Activated effector memory CD4-positive, alpha-beta T cell treated with Interleukin-2 at 50 U/mL for 16 hours (primary cell): ENCODE measurements at places on chromosomes 11 and 22.
A peak's percentile ranks its signal among the peaks of the same experiment; 100 is the strongest.

- no peak for DNase-seq
Measured at GRCh38 chr11:90204832-90205646, 17.8 kb downstream of the CHORDC1 start.

DNA sequence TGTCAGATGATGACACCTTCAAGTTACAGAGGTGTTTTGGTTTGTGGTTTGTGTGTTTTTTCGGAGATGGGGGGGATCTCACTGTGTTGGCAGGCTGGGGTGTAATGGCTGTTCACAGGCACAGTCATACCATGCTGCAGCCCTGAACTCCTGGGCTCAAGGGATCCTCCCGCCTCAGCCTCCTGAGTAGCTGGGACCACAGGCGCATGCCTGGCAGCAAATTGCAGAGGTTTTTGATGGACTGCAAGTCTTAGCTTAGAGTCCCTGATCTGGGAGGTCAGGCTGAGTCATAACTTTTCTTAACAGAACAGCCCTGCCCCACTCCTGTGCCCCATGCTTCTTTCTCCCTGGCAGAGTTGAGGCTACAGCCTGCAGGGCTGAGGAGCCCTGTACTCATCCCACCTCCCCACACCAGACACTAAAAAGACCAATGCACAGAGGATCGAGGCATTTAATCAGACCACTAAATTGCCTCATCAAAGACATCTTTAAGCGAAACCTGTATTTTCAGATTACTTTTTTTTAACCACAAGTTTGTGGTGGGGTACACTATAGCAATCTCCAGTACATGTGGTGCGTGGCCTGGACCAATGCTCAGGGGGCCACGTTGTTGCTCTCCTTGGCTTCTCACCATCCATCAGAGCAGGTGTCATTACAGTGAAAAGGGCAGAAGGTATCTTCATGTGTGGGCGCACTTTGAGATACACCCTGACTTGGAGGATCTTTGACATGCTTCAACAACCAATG is 17.1 kb upstream of the ADORA2A start:
- no peak for DNase-seq

- DNase-seq: no peak
Measured at GRCh38 chr22:17120711-17121232, 388 bp downstream of the TMEM121B start.

DNA sequence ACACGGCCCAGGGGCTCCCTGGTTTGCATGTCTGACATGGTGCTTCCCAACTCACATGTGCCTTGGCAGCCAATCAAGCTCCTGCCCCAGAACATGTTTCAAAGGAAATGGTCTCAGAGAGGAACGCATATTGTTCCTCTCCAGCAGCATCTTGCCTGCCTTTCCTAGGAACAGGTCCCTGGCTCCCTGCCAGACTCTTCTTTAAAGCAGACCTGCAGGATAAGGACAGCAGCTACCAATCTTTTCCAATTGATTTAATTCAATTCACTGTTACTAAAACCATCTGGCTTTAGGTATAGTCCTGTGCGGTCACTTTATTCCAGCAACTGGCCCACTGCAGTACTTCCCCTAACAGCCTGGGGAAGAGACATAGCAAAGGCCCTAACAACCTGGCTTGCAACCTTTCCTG is 79.9 kb downstream of the AMBRA1 start:
- DNase-seq: no peak

- no peak for DNase-seq
Measured at GRCh38 chr11:128484172-128484571, 103.2 kb downstream of the ETS1 start.

DNA sequence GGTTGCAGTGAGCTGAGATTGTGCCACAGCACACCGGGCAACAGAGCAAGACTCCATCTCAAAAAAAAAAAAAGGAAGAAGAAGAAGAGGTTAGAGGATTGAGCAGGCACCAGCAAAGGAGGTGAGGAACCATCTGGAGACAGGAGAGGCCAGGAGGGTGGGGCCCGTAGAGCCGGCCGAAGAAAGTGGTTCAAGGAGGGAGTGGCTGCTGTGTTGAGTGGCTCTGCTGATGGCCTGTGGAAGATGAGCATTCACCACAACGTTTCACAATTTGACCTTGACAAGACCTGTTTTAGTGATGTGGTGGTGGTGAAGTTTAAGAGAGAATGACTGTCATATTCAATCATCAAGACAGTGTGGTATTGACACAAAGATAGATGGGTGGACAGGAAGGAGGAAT is 6.8 kb upstream of the CTSD start:
- no peak for DNase-seq

- no peak for DNase-seq
Measured at GRCh38 chr11:22431106-22431505, 92.9 kb downstream of the SLC17A6 start.

GRCh38 chr11:61126256-61126655 is 24.0 kb downstream of the CD5 start:
- no peak for DNase-seq

DNA sequence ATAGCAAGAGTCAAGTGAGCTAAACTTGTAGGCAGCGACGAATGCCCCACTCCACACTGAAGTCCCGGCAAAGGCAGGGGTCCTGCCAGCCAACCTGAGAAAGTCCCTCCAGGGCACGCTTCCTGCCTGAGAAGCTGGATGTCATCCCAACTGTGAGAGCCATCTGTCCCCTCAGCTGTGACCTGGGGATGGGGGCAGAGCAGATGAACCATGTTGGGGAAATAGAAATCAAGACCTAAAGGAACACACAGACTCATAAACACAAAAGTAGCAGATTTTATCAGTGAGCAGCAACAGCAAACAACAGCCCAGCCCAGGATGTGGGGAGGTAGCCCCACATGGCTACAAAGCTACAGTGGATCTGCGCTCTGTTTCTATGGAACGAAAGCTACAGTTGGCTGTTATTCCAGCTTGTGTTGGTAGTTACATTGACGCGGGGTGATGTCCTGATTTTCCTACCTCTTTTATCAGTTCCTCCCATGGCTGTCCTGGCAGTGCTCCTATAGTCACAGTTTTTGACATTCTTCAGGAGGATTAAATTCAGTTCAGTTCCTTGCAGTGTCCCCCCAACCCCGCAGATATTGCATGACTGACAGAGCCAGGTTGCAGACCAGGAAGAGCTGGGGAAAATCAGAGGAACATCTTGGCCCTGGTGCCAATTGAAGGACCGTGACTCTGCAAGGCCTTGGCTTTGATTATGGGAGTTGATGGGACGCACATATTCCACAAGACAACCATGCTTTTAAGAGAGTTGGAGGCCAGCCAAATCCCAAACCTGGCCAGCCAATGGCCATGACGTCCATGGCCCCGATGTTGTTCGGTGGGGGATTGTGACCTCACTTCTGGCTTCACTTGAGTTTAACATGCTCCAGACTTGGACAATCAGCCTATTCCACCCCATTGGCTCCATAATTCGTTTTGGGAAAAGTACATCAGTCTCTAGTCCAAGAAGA is 14.6 kb downstream of the MRGPRD start:
- DNase-seq: peak; percentile 31

DNA sequence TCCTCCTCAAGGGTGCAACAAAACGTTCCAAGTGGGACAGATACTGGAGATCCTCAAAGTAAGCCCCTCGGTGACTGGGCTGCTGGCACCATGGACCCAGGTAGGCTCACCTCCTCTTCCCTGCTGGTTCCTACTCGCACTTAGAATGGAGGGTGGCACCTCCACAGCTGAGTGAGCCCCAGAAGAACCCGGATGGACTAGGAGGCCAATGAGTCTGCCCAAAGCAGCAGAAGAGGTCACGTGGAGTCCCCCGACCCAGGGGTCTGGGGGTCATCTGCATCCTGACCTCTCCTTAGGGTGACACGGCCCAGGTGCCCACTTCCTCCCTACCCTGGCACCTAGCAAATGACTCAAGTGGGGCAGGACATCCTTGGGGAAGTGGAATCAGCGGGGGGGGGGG is 4.4 kb downstream of the APOL1 start:
- no peak for DNase-seq

DNA sequence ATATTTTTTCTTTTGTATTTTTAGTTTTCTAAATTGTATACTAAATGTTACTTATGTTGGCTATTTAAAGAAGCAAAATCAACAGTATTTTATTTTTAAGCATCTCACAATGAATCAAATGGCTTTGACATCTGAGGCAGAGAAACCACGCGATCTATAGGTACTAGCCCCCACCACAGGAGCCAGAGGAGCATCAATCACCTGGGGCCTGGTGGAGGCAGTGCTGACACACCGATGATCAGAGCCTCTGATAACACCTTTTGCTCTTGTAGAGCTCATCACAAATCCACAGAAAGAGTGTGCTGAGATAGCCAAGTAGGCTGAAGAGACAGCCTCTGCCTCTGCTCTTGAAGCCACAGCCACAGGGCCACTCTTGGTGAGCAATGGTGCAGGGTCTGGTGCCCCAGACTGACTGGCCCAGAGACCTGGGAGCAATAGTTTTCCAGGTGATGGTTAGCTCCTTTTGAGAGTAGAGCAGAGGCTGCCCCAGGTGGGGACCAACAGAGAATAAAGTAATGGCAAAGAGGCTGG is 25.2 kb downstream of the HIRA start:
- DNase-seq: no peak

- DNase-seq: no peak
Measured at GRCh38 chr11:71154261-71154805, 98.0 kb downstream of the SHANK2 start.

DNA sequence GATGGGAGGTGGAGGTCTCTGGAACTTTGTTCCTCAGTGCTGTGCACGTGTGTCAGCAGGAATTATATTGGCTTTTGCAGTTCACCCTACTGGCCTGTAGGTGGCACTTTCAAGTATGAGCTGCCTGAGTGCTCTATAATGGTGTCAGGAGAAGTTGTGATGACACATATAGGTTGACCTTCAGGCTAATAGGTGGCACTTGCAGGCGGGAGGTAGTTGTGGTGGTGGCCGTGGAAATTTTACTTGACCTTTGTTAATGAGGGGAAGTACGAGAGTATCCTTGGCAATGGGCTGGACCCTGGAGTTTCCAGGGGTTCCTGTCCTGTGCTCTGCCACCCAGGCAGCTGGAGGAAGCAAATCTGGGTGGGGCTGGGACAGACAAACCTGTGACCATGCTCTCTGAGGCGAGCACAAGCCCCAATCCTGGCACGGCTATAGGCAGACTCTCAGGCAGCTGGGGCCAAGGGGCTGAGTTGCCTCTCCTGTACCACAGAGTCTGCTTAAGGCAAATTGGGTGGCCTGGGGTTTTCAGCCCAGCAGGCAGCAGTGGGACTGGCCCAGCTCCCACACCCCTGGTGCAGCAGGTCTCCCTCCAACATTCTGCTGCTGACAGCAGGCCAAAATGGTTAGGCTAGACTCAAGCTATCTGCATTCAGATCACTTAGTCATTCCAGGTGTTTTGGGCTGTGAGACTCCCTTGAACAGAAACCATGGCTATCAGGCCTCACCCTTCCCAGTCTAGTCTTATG is 147.5 kb upstream of the CTSC start:
- DNase-seq: no peak

GRCh38 chr11:32087597-32087996 is 3.3 kb upstream of the RCN1 start:
- no peak for DNase-seq

- DNase-seq: no peak
Measured at GRCh38 chr22:19818324-19819207, 36.1 kb downstream of the GNB1L start.

GRCh38 chr11:75571625-75572024 is 9.6 kb downstream of the SERPINH1 start:
- no peak for DNase-seq

DNA sequence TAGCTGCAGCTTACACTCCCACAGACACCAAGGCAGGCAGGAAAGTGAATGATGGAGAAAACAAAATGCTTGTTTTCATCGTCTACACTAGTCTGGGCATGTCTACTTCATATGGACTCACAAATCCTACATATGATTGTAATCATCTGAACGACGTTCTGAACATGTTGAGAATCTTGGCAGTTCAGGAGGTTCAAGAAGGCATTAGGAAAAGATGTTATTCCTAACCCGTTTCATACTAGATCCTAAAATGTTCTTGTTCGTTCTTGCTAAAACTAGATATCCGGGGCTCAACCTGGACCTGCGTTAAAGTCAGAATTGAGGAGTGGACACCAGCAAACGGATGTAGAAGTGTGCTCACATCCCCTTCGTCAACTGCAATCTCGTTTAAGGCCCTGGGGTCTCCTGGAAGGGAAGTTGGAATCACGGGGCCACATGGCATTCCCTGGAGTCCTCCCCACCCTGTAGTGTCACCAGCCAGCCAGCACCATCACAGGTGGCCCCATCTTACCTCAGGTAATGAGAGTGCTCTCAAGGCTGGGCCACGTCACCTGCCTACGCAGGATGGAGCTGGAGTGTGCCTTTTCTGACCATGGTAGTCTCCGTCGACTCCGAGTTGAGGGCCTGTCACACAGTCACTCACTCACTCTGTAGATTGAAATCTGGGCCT is 37.3 kb downstream of the C11orf58 start:
- DNase-seq: no peak

DNA sequence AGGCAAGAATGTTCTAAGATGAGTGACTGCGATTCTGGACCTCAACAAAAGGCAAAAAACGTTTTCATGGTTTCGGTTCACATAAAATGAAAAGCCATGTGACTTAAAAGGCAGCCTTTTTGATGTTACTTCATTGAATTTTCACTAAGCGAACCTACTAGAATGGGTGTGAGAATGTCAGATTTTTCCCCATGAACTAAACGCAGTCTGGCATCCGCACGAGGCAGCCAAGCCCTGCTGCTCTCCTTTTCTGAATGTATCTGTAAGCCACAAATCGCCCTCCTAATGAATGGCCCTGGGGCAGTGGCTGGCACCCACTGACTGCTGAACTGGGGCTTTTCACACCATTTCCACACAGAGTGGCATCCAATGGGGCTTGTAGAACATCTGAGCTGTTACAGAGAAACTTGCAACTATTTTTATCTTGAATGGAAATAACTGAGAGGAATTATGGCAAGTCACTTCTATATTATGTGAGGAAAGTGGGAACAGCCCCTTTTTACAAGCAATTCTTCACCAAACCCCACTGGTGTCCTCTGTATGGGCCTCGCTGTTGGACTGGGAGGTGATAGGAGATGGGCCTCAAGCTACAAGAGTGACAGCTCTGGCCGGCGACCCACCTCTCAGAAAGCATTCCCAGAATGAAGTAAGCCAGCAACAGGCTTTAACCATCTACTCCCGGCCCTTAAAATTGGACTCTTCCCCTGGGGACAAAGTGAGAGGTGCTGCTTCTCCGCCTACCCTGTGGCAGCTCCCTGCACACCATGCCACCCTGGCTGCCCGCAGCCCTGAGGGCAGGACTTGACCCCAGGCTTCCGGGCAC is 29.4 kb downstream of the PPP2R1B start:
- no peak for DNase-seq
